ENCODE measurements at places on chromosomes 6 and 20.

- DNase-seq, result peak; percentile 55
These were observed 11.2 kb downstream of the GNAS-AS1 start for GRCh38 chr20:58839474-58839874.

- no peak for DNase-seq
These were observed 67.1 kb upstream of the ZNFX1 start for GRCh38 chr20:49344975-49345374.

DNA sequence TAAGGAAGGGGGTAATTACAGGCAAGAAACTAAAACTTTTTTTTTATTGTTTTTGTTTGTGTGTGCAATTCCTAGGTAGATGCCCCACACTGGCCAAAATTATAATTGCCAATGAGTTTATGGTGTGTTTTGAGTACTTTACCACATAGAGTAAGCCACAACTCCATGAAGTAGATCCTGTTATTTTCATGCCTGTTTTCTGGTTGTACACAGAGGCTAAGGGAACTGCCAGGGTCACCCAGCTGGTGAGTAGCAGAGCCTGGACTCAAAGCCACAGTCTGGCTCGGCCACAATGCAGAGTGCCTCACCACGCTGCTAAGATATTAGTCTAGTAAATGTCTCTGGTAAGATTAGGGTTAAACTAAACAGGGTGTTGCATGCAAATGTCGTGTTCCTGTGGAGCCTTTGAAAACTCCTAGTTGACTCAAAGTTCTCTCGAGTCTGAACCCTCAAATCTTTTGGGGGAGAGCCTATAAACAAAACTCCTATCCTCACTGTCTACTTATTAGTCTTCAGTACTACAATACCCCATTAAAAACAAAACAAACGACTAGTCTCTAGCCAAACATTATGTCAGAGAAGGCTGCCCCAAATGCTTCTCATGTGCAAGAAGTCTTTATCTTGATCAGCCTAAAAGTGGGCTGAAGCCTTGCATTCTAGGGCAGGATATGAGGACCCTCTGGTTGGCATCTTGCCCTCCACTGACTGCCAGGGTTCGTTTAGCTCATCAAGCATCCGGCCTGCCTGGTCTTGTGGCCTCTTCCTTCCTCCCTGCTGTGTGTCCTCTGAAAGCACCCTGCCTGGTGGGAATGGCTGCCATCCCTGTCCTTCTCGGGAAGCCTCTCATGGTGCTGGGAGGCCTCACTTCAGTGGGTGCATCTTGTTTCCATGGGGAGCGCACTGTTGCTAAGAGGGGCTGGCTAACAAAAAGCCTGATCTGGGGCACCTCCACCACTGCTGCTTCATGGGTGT lies 4.2 kb downstream of the DUSP22 start:
- no peak for DNase-seq

DNA sequence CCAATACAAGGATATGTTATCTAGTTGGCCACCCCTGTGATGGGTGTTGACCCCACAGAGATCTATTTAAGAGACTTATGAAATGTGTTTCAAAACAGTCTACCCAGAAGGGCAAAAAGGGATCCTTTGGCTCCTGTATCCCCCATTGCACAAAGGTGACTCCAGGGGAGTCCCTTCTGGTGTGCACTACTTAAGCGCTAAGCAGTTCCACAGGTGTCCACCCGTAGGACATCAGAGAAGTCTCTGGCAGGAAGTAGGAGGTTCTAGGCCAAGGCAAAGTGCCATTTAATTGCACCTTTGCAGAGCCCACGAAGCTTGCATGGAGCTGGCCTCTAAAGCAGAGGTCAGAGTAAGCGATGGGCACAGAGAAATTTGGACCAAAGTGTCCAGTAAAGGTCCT lies 147.7 kb downstream of the MRPL14 start:
- DNase-seq, result no peak

- DNase-seq, result no peak
These were observed 52.6 kb upstream of the DACT2 start for GRCh38 chr6:168371981-168372711.

- DNase-seq, result no peak
These were observed 186.9 kb downstream of the TBC1D7 start for GRCh38 chr6:13141387-13141786.

DNA sequence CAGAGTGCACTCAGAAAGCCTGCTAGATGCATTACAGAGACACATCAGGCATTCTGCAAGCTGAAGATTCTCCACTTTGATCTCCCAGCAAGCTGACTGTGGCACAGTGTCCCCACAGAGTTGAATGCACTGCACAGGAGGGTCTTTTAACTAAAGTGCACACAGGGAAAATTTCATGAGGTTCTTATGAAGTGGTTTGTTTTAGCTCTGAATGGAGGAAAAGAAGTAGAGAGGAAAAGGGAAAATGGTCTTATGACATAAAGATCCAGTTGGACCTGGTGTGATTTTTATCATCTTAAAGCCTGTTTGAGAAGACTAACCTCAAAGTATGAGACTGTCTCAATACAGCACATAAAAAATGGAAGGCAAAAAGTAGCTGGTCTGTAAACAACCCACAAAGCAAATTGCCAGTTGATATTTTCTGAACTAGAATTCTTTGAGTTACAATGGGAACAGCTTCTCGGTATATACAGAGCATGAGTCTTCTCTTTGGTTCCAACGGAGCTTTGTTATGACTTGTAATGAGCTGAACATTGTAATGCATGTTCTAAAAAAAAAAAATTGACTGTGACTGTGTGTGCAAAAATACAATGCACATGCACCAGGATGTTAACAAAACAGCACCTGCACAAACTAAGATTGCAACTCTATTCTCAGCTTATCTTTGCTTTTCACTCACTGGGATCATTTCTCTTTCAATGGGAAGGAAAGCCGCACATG lies 383.0 kb upstream of the ID4 start:
- no peak for DNase-seq

DNA sequence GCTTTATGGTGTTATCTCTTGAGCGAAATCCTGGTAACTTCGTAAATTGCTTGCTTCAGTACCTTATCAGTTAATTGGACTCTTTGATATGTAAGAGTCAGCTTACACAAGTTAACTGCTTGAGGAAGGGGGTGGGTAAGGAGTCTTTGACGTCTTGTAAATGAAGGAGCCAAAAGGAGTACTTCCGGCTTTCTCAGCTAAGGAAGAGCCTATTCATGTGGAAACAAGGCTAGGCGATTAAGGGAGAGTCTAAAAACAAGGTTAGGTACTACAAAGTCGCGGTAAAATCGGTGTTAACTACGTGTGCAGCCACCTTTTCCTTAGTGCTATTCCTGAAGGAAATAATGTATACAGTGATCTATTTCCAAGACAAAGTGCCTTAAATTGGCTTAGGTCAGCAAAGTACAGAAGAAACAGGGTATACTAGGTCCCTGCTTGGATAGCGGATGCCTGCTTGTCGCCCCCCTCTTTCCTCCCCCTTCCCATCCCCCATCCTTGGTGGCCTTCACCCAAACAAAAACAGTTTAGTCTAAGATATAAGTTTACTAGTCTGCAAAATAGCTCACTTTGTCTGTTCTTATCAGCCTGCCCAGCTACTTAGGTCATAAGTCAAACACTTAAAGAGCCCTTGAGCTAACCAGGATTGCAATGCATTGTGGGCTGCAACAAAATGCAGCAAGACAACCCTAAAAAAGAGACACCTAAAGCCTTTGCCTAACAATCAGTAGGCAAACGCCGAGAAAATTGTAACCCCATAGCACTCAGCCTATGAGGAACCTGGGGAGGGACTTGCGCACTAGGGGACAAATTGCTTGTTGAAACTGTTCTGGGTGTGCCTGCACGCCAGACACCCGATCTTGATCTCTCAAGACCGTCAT lies 147.3 kb downstream of the TRIM27 start:
- DNase-seq, result no peak

- DNase-seq, result no peak
These were observed 881 bp upstream of the AIG1 start for GRCh38 chr6:143059663-143060353.

- DNase-seq, result no peak
These were observed 143.2 kb downstream of the PTCHD4 start for GRCh38 chr6:47967843-47968242.
